DMS153 (cell line): ENCODE measurements at places on chromosomes 7 and 10.

- peak; percentile 9 for DNase-seq
Measured at GRCh38 chr10:30422981-30423654, 10.9 kb upstream of the MAP3K8 start.

DNA sequence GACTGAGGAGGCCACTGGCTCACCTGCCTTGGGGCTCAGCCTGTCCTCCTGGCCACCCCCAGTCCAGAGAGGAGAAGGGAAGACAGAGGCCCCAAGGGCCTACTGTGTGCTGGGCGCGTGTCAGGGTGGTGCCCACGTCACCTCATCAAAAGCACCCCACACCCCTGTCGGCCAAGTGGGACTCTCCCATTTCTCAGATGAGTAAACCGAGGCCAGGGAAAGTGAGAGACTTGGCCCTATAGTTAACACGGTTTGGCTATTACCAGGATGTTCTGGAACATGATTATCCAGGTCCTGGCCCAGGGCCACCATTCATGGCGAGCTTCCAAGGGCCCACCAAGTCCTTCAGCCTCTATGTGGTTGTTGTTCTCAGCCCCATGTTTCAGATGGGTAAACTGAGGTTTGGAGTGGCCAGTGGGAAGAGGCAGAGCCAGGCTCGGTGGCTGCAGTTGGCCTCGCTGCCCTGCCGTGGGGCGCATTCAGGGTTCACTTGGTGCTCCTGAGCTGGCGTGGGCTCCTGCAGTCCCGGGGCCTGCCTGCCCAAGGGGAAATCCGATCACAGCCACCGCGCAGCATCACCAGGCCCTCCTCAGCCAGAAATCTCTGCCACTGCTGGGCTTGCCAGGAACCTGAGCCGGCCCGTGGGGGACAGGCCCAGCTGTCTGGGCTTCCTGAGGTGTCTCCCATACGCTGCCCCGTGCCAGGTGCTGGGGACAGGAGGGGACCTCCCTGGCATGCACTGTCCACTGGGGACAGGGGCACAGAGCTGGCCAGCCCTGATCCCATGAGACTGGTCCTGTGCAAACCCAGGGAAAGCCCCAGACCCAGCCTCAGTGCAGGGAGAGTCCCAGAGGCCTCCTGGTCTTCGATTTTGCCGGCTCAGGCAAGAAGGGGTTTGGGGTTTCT lies 117.7 kb upstream of the TNRC18 start:
- DNase-seq = no peak

- DNase-seq = no peak
Measured at GRCh38 chr10:97593421-97593820, 3.9 kb downstream of the C10orf62 start.

DNA sequence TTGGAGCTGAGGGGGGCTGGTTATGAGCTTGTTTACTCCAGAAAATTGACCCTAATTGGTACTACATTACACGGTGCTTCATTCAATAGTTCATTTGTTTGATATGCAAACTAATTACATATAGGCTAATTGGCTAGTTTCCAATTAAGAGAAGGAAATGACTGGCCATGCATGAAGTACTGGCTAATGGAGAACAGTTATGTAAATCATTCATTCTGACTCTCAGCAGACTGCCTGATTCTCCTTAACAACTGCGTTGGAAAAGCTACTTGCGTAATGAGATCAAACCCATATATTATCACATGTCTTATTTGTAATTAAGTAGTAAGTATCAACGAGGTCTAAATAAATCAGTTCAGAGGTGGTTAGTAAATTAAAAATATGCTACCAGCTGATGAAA lies 81.8 kb upstream of the CTTNBP2 start:
- no peak for DNase-seq

GRCh38 chr7:101357433-101357832 lies 5.2 kb upstream of the COL26A1 start:
- DNase-seq = no peak

DNA sequence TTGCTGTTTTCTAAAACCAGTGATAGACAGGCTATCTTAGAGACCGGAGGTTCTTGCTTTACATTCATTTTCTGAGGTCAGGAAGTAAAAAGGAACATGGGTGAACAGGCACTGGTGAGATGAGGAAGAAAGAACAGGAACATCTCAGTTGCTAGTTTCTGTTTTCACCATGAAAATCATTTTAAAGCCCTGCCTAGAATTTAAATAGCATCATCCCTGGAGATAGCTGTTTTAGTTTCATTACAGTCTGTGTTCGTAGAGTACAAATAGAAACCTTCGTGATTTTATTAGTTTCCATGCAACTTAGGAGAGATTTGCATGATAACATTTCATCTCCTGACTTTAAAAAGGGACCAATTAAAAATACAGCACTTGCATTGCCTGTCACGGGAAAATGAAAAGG lies 14.7 kb downstream of the KCNMA1 start:
- DNase-seq = no peak

- peak; percentile 30 for DNase-seq
Measured at GRCh38 chr7:40232242-40232893, 97.6 kb downstream of the SUGCT start.

GRCh38 chr10:96666741-96667140 lies 53.6 kb downstream of the PIK3AP1 start:
- DNase-seq = no peak

DNA sequence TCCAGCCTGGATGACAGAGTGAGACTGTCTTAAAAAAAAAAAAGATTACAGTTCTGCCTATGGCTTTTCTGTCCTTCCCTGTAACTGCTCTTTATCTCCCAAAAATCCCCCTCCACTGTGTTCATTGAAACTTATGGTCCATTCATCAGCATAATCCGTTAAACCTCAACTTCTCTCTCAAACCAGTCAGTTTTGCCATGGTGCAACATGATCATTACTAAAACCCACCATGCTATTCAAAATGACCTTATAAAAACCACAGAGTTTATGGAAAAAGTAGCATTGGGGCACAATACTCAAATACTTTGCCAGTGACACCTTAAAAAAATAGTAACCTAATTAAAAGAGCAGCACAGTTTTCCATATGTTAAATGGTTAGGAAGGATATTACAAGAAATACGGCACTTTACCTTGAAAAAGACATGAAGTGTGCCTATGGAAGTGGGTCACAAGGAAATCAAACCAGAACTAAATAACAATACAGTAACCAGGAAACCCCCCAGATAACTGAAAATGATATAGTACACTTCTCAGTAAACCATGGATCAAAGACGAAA lies 74.0 kb upstream of the ST8SIA6 start:
- DNase-seq = no peak

DNA sequence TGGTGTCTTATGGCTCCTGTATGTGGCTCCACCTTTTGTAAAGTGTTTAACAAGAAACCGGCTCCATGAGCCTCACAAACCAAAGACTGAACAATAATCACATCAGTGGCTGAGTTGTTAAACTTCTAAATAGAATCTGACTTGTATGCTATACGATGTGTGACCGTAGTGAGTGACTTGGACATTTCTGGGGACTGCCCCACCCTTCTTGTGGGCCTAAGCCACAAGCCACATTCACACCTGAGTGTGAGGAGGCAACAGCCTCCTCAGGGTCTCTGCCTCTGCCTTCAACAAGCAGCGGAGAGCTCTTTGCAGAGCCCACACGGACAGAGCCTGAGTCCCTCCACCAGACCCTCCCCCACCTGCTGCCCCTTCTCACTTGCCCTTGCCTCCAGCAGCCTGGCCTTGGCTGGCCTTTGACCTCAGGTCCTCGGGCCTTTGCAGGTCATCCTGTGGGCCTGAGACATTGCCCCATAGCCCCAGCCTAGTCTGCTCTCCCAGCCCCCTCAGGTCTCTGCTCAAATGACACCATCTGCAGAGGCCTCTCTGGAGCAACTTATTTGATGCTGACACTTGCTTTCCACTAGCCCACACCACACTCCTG lies 156.8 kb upstream of the TNS3 start:
- DNase-seq = no peak

DNA sequence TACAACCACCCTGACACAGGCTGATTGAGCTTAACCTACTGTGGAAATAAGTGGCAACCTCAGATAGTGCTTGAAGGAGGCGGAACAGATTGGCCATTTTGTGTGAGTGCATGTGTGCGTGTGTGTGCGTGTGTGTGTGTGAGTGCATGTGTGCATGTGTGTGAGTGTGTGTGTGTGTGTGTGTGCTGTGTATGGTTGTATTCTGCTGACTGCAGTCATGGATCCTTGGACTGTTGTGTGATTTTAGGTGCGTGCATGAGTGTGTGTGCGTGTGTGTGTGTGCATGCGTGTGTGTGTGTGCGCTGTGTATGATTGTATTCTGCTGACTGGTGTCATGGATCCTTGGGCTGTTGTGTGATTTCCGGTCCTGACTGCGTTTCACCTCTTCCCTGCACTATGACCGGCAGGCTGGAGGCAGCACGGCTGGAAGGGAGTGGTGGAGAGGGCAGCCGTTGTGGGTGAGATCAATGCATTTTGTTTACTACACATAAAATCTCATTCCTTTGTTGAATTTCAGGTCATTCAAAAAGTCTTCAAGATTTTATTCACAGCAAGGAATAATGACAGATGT lies 6.3 kb downstream of the IQCE start:
- peak; percentile 37 for DNase-seq

GRCh38 chr10:100419911-100420449 lies 42.8 kb upstream of the WNT8B start:
- no peak for DNase-seq

DNA sequence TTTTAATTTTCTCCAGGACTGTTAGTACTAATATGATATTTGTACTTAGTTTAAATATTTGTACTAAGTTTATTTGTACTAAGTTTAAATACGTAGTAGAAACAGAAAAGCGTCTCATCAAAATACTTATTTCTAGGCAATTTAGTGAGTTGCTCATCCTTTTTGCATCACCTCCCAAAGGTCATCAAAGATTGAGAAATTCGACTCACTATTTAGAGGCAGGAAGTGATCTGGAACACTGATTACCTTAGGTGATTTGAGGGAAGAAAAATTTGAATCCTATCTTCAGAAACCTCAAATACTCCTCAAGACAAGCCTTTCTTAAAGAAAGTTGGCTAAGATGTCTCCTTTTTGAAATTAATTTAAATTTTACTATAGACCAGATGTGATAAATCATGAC lies 14.5 kb downstream of the WNT16 start:
- DNase-seq = no peak

DNA sequence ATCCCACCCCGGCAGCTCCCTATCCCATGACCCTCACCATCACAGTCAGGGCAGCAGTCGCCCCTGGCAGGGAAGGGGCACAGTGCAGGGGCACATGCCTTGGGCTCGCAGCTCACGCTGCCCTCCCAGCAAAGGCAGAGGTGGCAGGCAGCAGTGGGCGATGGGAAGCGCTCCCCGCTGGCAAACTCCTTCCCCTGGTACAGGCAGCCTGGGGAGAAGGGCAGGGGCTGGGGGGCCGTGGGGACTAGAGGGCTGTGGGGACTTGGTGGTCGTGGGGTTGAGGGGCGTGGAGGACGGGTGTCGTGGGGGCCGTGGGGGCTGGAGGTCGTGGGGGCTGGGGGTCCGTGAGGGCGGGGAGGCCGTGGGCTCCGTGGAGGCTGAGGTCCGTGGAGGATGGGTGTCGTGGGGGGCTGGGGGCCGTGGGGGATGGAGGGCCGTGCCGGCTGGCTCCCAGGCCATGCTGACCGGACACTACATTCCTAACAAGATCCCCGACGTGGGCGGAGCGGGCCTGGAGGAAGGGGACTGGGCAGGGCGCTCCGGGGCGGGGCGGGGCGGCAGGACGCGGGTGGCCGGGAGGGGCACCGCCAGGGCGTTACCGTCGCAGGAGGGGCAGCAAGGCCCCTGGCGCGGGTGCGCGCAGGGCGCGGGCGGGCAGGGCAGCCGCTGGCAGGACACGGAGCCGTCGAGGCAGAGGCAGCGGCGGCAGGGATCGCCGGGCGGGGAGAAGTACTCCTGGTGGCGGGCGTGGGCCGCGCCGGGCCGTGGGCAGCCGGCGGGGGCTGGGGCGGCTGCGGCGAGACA lies 20.0 kb downstream of the KCP start:
- DNase-seq = no peak

- no peak for DNase-seq
Measured at GRCh38 chr10:128863411-128863810, 603.6 kb upstream of the MGMT start.

GRCh38 chr7:525740-526139 lies 6.1 kb upstream of the PDGFA start:
- DNase-seq = no peak

GRCh38 chr7:115632636-115633035 lies 397.9 kb downstream of the TFEC start:
- no peak for DNase-seq

GRCh38 chr10:72762042-72762441 lies 70.1 kb downstream of the MCU start:
- no peak for DNase-seq

DNA sequence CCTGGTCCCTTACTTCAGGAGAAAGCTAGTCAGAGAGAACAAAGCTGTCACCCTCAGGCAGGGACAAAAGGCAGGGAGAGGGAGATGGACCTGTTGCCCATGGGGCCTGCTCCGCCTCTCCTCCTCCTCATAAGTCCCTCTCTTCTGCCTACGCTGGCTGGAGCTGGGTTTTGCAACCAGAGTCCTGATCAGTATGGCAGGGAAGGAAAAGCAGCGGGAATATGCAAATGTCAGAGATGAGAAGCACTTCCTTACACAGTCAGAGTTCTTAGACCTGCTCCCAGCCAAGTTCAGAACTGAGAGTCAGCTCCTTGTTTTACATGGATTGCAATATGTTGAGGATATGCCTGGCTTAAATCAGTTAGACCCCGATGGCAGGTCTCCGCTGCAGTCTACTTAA lies 231.1 kb downstream of the ADAM12 start:
- no peak for DNase-seq

DNA sequence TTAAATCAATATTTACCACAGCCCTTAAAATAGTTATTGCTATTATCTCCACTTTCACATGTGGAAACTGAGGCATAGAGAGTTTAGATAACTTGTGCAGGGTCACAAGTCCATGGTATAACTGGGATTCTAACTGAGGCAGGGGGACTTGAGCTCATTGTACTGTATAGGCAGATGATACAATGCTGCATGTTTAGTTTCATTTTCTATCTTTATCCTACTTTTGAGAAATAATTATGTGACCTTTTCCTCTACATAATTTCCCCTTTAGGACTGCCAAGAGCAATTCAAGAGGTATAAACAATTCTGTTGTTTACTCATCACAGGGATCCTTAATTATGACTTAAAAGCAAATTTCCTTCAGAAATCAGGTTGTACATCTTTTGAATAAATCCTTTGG lies 193.1 kb downstream of the SUGCT start:
- no peak for DNase-seq

- no peak for DNase-seq
Measured at GRCh38 chr7:24732646-24733413, 24.4 kb downstream of the GSDME start.

- peak; percentile 41 for DNase-seq
Measured at GRCh38 chr7:876972-877311, 588 bp downstream of the GET4 start.

- no peak for DNase-seq
Measured at GRCh38 chr10:130350996-130351395, 214.8 kb downstream of the GLRX3 start.

GRCh38 chr10:6612371-6612770 lies 32.3 kb upstream of the PRKCQ start:
- DNase-seq = no peak

DNA sequence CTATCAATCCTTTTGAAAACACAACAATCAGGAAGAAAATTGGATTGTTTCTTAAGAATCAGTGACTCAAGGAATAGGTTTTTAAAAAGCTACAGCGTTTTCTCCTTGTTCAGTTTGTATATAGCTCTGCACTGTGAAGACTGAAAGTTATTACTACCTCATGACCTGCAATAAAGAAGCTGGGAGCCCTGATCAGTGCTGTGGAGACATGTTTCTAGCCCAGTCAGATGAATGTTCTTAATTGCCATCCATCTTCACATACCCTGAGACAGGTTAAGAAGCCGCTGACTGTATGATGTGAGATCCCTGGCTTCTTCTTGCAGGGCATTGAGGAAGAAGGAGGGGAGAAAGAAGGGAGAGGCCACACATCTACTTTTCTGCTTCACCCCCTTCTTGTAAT lies 58.0 kb upstream of the VWC2 start:
- DNase-seq = no peak
